ENCODE measurements at places on chromosomes 6 and 20. TPM values are rescaled to one million over a fixed set of nuclear protein-coding genes. Genes with fewer than 3 reads are reported as not detected.

C20orf204 gene
- polyA plus RNA-seq: 1.1 TPM

TMEM217 gene
- 2.5 TPM for polyA plus RNA-seq

DNA sequence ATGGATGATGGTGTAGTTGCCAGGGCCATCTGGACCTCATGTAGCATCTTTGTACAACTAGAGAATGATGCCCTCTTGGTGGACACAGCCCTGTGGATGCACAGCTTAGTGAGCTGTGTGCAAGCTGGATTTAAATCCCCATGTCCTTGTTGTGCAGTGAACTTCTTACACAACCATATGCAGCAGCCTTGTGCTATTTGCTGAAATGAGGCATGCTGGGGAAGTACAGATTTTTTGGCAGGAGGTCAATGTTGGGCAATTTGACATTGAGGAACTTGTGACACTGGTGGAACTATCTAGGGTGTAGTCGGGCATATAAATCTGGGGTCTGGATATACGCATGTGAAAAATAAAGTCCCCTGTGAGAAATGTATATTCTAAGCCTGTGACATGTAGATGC, 5.8 kb upstream of the CDC5L start:
- no peak for DNase-seq

DNA sequence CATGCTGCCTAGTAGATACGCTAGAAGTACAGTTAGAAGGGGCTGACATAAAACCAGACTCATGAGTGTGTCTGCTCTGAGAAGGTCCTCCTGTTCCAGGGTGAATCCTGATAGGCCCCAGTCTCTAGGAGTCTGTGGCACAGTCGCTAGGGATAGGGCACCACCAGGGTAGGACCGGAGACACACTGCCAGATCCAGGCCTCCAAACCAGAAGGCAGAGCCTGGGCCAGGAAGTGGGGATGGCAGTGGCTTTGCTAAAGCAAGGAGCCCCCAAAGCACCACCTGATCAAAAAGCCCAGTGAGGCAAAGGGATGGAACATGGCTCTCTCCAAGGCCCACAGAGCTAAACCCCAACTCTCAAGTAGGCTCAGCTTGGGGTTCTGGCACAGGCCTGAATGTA, 21.6 kb downstream of the MDGA1 start:
- no peak for DNase-seq

DNA sequence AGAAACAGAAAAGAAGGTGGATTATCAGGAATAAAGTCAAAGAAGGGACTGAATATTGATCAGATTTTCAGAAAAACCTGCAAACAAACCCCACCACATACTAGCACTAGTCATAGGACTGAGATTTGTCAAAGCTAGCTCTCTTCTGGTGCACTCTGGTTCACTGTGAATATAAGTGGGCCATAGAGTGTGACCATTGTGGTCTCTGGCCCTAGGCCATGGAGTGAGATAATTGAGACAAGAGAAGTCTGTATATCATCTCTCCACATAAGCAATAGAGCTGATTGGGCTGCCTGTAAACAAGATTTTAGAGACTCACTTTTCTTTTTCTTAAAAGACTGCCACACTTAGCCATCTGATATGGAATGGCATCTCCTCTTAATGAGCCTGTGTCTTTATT, 247.2 kb downstream of the LAMA2 start:
- no peak for DNase-seq

All from renal cortex interstitium (tissue), 15 donors.